ENCODE measurements at places on chromosomes 7 and 10. TPM values are rescaled to one million over a fixed set of nuclear protein-coding genes. Genes with fewer than 3 reads are reported as not detected.

The GBX1 gene
- total RNA-seq = 2.1 TPM

The CXCL12 gene
- 4.2 TPM for total RNA-seq

The LGI1 gene
- total RNA-seq = not detected

The TMEM209 gene
- 29.2 TPM for total RNA-seq

- DNase-seq = no peak
These were observed 41.8 kb upstream of the WNT16 start for GRCh38 chr7:121286742-121287734.

GRCh38 chr7:41969561-41970105 is 266.7 kb upstream of the INHBA start:
- DNase-seq = no peak

GRCh38 chr10:92822060-92822634 is 26.2 kb upstream of the EXOC6 start:
- DNase-seq = no peak

DNA sequence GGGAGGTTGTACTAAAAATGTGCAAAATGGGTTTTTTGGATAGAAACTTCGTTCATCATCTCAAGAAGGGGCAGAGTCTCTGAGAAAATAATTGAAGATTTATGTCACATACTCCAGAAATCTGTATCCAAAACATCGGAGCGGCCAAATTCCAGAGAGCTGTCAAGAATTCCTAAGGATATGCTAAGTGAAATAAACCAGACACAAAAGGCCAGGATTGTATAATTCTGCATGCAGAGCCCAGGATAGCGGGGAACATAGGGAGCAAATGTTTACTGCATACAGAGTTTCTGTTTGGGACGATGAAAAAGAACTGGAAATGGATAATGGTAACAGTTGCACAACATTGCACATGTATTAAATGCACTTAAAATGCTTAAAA is 224.2 kb upstream of the AUTS2 start:
- DNase-seq = no peak

Data from progenitor cell of endocrine pancreas (in vitro differentiated cells).